ENCODE measurements at places on chromosomes 1 and 21.

- DNase-seq: no peak
Observed at GRCh38 chr21:43777953-43778352, 1.8 kb upstream of the CSTB start.

GRCh38 chr1:45804669-45804969 is 1.2 kb downstream of the MAST2 start:
- DNase-seq: no peak

DNA sequence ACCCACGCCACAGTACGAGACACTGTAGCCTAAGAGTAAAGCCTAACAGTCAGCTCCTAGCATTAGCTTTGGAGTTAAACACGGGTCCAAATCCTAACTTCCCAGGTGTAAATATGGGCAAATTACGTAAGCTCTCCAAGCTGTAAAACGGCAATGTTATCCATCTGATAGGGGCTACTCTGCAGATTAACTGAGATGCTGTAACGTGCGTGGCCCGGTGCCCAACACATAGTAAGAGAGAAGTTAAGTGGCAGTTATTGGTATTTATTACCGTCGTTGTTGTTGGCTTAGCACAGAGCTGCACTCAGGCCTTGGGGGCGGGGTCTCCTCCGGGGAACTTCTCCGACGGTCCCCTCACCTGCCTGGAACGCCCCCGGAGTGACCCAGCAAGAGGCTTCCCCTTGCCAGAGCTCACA is 457 bp downstream of the TRAPPC3 start:
- no peak for DNase-seq

GRCh38 chr1:94836891-94837290 is 16.7 kb downstream of the SLC44A3 start:
- DNase-seq: no peak

DNA sequence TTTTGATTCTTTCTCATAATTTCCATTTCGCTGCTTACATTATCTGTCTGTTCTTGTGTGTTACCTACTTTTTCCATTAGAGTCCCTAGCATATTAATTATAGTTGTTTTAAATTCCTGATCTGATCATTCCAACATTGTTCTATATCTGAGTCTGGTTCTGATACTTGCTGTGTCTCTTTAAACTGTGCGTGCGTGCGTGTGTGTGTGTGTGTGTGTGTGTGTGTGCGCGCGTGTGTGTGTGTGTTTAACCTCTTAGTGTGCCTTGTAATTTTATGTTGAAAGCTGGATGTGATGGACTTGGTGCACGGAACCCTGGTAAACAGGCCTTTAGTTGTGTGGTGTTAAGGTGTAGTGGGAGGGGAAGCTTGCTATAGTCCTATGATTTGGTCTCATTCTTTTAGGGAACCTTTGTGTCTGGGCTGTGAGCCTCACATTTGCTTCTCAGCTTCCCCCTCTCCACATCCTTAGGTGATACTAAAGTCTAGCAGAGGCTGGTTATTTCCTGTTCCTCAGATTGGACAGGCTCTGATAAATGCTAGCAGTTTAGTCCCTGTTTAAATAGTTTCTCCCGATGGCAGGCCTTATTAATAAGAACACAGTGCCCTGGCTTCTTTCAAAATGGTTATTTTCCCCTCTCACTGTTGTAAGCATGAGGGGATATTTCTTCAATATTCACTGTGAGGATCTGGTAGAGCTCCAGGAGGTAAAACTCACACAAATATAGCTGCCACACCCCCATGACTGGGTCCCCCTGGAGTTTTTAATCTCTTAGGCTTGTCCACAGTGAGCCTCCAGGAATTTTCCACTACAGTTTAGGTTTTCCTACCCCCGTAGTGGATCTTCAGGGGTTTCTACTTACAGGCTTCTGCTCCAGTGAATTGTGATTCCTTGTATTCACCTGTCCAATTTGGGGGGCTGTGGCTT is 118.3 kb downstream of the GALNT2 start:
- no peak for DNase-seq

DNA sequence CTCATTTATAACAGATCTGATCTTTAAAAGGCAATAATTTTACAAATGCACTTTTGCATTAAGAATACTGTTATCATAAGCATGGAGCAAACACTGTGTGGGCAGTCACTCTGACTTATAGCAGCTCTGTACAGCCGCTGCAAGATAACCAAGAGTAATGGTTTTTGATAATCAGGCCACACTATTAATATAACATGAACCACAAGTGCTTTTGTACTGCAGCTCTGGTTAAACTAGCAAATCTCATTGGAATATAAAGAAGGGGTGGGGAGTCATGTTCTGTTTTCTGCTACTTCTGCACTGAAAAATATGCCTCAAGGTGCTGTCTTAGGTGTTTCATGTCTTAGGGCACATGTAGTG is 357.4 kb downstream of the LMO4 start:
- no peak for DNase-seq

DNA sequence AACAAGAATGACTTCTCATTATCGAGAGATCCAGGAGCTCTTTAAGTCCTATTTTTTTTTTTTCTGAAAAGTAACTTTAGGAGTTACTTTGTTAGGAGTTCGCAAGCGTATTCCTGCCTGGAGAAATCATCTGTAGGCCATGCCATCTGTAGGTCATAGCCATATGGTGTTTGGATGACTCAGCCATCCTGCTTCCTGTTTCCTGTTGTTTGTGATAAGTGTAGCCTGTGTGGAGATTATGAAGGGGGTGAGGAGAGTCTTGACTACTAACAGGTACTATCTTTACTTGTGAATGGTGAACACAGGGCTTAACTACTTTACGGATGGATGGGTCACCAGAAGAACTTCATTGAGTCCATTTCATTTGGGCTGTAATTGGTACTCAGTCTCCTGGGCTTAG is 327.2 kb downstream of the PTPRU start:
- DNase-seq: no peak

- DNase-seq: no peak
Observed at GRCh38 chr1:218363141-218363540, 18.0 kb downstream of the TGFB2 start.

DNA sequence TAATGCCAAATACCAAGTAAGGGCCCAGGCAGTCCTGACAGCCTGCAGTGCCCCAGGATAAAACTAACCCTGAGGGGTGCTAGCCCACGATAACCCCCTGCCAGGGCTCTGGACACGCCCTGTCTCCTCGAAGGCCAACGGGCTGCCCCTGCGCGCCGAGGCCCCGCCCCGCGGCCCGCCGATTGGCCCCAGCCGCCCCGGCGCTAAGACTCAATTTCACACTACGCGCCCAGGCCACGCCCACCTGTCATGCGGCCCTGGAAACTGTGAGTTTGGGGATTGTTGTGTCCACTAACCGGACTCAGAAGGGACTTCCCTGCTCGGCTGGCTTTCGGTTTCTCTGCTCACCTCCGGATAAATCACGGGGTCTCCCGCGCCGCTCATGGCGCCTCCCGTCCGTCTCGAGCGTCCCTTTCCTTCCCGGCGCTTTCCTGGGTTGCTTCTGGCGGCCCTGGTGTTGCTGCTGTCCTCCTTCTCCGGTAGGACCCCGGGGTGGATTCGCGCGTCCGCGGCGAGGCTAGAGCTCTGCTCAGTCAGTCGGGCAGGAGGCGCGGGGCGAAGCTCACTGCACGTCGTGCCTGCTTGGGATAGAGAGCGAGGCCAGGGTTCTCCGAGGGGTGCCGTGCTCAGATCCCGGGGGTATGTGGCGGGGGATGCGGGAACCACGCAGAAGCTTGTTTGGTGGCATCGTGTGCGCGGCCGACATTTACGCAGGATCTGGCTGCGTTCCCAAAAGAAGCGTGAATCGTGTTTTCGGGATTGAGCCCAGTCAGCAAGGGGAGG is at the start of gene CR1L:
CR1L (plus strand) TSS at position 282 of the 783 bp plus-strand sequence; CDS start at position 383, 101 bp downstream.
- DNase-seq: peak; percentile 88

DNA sequence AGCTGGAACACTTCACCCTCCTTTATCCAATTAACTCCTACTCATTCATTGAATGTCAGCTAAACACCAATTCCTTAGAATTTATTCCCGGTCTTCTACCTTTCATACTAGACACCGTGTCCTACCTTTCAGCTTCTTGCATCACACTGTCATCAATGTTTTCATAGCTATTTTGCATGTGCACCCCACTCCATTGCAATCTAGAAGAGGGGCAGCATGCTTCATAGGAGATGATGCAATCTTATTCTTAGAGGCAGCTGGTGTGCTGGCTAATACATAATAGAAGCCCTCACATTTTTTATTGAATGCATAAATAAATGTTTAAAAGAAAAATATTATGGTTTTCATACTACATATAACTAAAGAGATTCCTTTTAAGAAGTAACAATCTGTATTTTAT is 123.6 kb downstream of the DSCAM start:
- DNase-seq: no peak

DNA sequence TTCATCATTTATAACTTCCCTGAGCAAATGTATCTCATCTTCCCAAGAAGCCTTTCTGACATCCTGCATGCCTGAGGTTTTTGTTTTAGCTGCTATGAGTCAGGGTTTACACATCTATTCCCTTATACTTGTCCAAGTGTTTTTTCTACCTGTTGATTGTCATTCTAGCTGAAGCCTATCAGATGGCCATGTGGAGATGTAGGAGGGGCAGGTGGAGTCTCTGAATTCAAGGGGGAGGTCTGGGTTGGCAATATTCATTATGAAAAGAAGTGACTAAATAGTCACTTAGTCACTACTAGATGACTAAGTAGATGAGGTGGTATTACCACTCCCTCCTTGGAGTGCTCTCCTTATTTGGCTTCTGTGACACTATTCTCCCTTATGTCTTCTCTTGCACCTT is 52.4 kb downstream of the XCL1 start:
- no peak for DNase-seq

DNA sequence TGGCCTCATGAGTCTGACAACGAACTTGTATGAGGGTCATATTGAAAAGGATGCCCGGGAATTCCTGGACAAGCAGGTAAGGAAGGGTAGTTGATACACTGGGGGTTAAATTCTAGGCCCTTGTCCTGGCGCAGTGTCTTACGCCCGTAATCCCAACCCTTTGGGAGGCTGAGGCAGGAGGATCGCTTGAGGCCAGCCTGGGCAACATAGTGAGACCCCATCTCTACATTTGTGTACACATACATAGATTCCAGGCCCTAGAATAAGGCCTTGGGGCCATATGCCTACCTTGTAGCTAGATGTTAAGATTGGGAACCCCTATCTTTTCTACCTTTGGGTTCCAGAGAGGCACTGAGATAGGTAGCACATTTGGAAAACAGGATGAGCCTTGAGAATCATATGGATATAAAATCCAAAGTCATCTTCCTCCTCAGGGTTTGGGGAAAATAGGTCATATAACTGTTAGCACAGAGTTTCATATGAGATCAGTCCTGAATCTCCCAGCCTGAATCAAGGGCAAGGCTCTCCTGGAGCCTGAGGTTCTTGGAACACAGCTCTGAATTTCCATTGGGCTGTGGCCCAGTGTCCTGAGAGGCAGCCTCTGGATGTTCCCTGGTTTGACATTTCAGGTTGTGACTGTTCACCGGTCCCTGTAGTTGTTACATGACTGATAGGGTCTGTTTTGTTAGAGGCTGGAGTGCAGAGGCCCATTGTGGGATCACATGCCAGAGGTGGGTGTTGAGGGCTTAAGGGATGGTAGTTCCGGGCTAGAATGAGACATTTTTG is 104.4 kb downstream of the PIK3R3 start:
- no peak for DNase-seq

DNA sequence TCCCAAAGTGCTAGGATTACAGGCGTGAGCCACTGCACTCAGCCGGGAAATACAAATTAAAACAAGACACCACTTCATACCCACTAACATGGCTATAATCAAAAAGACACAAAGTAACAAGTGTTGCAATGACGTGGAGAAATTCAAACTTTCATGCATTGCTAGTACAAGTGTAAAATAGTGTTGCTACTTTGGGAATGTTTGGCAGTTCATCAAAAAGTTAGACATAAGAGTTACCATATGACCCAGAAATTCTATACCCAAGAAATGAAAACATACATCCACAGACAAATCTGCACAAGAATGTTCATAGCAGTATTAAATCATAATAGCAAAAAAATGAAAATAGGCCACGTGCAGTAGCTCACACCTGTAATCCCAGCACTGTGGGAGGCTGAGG is 16.4 kb downstream of the FOXJ3 start:
- DNase-seq: no peak

DNA sequence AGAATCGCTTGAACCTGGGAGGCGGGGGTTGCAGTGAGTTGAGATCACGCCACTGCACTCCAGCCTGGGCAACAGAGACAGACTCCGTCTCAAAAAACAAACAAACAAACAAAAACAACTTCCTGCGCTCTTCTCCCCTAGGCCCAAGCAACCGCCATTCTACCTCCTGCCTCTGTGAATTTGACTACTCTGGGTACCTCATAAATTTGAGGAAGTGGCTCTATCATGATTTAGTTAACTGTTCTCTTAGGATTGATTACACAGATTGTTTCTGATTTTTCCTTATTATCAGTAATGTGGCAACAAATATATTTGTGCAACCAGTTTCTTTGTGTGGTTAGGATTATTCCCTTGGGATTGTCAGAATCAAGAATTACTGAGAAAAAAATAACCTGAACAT is 29.7 kb downstream of the OPTC start:
- no peak for DNase-seq

DNA sequence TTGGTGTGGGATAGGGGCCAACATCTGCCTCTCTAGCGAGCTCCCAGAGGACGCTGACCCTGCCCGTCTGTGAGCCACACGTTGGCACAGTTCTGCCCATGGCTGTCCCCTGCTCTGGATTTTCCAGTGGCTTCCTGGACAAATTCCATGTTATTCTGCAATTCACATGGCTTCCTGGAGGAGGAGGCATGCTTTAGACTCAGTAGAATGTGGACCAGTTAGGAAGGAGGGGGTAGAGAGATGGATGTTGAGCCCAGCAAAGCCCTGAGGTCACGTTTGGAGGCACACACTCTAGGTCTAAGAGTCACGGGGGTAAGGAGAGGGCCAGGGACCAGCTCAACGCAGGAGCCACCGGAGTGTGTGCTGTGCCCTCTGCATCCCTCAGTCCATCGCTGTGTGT is 12.2 kb downstream of the COL8A2 start:
- no peak for DNase-seq

- DNase-seq: no peak
Observed at GRCh38 chr1:11318982-11319381, 46.0 kb downstream of the UBIAD1 start.

DNA sequence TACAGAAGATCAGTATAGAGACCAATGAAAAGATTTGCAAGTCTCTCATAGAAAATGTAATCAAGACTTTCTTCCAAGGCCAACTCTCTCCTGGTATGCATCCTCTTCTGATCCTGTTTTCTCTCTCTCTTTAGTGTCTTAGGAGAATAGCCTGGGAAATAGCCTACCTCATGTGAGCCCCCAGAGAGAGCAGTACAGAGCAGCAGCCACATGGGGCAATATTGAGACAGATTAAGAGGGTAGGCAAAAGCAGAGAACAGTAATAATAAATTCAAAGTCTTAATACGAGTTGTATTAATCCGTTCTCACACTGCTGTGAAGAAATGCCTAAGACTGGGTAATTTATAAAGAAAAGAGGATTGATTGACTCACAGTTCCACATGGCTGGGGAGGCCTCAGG is 61.4 kb downstream of the RNASEL start:
- no peak for DNase-seq

DNA sequence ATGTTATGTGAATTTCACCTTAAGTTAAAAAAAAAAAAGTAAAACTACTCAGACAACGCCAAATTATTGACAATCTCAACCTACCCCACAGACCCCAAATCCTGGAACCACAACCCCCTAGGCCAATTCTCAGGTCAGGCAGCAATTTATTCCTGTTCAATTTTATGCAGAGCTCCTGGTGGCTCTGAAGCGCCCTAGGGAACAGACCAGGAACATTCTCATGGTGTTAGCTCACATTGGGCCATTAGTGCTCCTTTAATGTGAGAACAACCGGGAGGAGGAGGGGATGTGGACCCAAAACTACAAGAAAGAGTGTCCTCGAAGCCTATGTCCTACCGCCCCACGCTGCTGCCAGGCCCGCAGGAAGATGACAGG is 403 bp upstream of the PSEN2 start:
- DNase-seq: no peak

GRCh38 chr1:2385606-2386280 is 5.6 kb downstream of the MORN1 start:
- no peak for DNase-seq

All from ascending aorta (tissue), 2 donors.